ENCODE measurements at places on chromosomes 11 and 22.

DNA sequence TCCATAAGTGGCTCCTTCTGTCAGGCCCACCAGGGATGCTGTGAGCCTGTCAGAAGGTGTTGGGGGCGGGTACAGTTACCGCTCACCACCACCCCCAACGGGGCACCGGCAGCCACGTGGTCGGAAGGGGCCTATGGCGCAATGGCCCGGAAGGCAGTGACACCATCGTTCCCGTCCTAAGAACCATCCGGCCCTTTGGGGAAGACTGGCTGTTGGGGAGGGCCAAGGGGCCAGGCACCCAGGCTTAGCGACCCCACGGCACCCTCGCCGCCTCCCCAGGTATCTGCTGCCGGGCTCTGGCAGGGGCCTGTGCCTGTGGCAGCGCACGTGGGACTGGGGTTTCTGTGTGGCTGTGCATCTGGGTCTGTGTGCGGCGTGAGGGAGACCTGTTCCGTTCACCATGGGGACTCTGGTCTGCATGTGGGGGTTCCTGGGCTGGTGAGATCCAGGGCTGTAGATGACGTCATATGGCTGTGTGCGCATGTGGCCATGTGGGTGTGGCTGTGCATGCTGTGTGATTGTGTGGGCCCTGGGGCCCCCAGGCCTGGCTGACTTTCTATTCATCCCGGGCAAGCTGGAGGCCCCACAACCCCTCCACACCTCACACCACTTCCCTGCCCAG, 717 bp downstream of the OSM start:
- no peak for DNase-seq

DNA sequence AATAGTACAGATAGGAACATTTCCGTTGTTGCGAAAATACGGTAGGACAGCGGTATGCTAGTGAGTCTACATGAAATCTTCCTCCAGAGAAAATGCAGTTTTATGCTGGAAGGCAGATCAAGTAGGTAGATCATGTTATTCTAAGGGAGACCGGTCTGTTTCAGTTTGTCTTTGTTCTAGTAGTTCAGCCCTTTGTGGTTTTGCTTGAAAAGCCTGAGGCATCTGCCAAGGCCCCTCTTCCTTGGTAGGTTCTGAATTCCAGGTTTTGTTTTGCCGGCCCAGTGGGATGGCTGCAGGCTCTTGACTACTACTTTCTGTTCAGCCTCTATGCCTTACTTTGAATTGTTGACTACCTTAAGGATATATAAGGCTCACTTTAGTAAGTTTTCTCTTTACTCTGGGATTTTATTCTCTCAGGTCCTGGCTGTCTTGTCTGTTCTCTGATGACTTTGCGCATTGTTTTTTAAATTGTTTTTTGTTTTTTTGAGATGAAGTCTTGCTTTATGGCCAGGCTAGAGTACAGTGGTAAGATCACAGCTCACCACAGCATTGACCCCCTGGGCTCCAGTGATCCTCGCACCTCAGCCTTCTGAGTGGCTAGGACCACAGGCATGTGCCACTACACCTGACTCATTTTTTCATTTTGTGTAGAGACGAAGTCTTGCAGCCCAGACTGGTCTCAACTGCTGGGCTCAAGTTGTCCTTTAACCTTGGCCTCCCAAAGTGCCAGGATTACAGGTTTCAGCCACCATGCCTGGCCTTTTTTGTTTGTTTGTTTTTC, 53.7 kb downstream of the HIPK3 start:
- no peak for DNase-seq

DNA sequence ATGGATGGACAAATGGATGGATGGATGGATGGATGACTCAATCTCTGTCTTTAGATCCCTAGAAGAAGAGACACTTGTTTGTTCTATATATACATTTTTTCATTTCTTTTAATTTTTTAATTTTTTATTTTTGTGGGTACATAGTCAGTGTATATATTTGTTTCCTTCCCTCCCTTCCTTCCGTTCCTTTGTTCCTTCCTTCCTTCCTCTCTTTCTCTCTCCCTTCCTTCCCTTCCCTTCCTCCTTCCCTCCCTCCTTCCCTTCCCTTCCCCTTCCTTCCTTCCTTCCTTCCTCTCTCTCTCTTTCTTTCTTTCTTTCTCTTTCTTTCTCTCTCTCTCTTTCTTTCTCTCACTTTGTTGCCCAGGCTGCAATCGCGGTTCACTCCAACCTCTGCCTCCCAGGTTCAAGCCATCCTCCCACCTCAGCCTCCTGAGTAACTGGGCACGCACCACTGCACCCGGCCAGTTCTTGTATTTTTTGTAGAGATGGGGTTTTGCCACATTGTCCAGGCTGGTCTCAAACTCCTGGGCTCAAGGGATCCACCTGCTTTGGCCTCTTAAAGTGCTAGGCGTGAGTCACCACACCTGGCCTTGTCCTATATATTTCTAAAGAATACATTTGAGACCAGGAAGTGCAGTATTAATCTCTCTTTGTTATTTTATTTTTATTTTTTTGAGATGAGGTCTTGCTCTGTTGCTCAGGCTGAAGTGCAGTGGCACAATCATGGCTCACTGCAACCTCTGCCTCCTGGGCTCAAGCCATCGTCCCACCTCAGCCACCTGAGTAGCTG, 42.5 kb upstream of the AQP11 start:
- no peak for DNase-seq

DNA sequence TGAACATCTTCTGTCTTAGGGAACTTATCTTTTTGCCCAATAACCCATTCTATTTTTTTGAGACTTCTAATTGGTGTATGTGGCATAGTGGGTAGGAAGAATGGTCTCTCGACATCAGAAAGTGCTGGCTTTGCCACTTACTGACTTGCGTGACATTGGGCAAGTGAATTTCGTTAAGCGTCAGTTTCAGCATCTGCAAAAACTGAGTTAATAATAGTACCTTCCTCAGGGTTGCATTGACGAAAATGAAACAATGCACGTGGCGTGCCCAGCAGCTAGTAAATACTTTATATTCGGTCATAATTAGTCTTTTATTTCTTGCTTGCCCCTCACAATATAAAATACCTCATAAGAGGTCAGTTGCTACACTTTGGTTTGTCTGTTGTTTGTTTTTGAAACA, 12.5 kb upstream of the GRIK4 start:
- no peak for DNase-seq

DNA sequence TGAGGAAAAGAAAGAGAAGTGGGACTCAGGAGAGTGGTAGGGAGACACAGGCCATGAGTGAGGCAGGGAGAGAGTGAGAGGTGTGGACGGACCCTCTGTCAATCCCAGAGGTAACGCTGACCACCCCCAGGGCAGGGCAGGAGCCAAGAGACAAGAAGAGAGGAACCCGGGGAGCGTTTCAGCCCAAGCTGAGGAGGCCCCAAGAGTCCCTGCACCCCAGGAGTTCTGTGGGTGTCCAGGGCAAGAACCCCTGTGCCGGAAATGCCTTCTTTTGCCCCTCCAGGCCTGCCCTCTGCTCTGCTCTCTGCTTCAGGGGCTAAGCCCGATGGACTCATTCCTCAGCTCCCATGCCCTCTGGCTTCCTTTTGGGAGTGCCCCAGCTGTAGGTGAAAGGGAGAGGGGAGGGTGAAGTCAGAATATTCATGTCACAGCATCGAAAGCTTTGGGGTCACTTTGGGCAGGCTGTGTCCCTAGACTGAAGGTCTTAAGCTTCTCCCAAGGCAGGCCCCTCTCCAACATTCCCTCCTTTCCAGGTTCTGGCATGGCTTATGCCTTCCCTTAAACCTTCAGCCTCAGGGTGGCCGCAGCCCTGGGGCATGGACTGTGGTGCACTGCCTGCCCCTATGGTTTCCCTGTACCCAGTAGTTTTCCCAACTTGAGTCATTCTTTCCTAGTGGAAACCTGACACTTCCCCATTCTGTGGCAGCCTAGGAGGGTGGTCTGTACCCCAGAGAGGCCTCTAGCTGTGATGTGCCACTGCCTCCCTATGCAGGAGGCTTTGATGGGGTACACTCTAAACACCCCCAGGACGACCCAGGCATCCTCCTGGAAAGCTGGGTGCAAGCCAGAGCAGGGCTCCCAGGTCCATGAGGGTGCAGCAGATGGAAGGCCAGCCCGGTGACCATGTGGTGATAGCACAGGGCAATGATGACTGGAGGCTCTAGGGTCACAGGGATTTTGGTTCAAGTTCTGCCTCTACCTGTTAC, 27.1 kb downstream of the MYEOV start:
- DNase-seq, result no peak

DNA sequence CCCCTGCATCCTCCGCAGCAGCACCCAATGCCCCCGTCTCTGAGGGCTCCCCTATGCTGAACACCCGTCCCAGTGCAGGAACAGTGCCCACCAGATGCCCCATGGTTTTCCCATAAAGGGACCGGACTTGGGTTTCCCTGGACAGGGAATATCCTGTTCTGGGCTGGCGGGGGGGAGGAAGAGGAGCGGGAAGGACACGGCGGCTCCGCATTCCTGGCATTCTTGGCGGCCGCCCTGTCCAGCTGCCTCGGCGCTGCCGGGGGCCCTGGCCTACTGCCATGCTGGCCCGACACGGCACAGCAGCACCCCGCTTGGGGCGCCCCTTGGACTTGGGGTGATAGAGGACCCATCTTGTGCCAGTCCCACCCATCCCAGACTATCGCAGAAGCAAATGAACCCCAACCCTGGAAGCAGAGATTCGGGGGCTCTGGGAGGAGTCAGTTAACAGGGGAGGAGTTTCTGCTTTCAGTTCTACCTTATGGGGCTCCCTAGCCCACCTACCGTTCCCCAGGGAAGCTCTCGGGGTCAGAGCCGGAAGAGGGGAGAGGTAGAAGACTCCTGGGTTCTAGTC, 23.7 kb upstream of the CBX7 start:
- no peak for DNase-seq

GRCh38 chr11:130525307-130525706, 76.9 kb downstream of the ADAMTS15 start:
- no peak for DNase-seq

DNA sequence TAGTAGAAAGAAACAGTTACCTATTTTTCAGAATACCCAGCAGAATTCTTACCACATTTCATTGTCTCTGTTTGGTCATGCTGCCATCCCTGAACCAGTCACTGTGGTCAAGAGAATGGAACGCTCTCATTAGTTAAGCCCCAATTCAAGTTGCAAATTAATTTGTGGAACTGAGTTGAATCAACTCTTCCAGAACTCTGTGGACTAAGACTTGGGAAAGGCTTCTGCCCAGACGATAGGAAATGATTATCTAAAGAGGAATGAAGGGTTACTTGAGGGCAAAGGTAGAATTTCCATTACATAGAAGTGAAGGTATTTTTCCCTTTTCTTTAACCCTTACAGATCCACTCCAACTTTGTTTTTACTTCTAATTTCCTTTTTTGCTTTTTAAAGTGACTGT, 286.4 kb downstream of the DYNC2H1 start:
- no peak for DNase-seq

- DNase-seq, result no peak
Measured at GRCh38 chr22:39728236-39728860, 157.8 kb downstream of the CACNA1I start.

DNA sequence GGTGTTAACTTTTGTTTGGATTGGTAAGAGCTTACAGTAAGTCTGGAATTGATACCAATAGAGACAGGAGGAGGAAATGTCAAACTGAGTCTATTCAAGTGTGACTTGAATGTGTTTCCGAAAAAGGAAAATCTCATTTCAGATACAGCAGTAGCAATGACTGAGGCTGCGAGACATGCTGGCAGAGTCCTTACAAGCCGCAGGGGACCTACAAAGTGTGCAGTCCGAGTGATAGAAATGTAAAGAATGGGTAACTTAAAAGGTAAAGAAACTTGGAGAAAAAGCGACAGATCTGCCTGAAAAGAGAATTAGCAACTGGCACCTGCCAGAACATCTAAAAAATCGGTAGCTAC, 444 bp downstream of the CWF19L2 start:
- DNase-seq, result peak; percentile 12

DNA sequence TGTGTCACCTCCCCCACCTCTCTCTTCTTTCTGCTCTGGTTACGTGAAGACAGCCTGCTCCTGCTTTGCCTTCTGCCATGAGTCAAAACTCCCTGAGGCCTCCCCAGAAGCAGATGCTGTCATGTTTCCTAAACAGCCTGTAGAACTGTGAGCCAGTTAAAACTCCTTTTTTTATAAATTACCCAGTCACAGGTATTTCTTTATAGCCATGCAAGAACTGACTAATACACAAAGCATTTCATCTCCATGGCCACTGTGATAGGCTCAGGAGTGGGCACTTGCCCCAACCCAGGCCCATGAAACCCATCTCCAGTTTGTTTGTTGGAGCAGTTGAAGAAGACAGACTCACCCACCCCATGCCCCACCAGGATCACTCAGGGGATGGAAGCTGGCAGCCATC, 253.3 kb upstream of the ISX start:
- DNase-seq, result no peak
